ENCODE measurements at places on chromosomes 3 and 15.

GRCh38 chr15:46222826-46223225, 588.0 kb downstream of the SQOR start:
- no peak for DNase-seq

- no peak for DNase-seq
Measured at GRCh38 chr15:42011074-42011473, 9.8 kb downstream of the PLA2G4E start.

DNA sequence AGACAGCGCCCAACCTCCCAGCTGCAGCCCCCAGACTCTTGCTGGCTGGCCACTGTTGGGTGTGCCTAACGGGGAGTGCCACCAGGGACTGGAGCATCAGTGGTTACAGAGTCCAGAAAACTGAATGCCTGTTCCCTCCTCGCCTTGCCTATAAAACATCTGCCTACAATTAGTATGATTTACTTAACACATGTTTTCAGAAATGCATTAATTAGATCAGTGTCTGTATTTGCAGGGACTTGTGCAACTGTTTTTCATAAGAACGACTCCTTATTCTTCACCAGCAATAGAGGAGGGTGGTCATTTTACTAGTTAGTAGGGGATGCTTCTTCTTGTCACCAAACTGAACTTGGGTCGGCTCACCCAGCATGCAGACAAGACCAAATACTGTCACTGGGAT, 248.7 kb downstream of the GABRG3 start:
- no peak for DNase-seq

GRCh38 chr15:58980351-58980939, 7.0 kb upstream of the RNF111 start:
- DNase-seq: peak; percentile 56

GRCh38 chr3:107525644-107526305, 3.0 kb downstream of the BBX start:
- DNase-seq: no peak

GRCh38 chr3:42189001-42189460, 77.0 kb downstream of the CCK start:
- DNase-seq: no peak

DNA sequence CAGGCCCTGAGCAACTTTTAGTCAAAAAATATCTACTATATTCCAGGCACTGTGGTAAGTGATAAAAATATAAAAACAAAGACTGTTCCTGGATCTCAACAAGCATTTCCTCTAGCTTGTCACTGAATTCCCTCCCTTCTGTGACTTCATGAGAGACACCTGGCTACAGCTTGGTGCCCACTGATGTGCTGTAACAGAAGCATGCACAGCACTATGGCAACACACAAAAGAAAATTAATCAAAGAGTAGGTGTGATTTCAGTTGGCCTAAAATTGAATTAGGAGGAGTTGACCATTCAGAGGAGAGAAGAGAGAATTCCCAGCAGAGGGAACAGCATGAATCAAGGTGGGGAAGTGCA, 158.9 kb upstream of the LPP start:
- no peak for DNase-seq

DNA sequence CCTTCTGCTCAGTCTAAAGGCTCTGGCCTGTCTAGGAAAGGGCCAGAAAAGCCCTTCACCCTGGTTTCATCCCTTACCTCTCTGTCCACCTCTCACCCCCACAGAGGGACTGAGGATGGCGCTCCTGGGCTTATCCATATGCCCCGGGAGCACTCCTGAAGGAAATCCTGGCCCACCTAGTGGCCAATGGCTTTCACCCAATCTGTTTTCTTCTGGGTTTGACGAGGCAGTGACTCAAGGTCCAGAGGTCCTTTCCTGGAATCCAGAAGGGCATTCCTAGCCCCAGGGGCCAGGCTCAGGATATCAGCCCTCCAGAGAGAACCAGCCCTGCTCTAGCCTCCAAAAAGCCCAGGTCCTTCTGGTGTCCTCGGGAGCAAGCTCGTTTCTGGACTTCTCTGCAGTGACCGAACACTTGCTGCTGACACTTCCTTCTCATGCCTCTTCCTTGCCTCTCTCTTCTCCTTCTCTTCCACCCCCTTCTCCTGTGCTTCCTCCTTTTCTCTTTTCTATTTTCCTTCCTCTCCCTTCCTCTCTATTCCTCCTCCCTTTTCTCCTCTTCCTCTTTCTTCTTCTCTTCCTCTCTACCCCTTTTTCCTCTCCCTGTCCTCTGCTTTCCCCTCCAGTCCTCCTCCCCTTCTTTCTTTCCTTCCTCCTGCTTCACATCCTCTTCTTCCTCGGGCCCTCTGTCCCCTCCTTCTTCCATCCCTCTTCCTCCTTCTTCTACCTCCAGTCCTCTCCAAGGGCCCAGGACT, 59.6 kb downstream of the RHCG start:
- DNase-seq: no peak

DNA sequence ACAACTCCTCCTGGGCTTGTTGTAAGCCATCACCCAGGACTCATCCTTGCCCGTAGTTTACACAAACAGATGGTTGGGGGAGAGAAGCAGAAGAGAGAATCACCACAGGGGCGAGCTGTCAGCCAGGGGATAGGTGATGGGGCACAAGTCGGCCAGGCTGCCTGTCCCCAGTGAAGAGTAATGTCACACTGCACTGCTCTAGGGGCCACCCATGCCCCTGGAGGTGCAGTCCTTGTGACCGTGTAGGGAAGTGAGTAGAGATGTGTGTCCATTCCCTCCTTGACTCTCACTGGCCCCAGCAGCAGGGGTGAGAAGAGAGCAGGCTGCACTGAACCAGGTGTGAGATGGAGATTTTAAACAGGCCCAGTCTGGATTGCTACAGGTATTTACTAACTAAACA, 17.1 kb upstream of the PRSS50 start:
- DNase-seq: no peak

- no peak for DNase-seq
Measured at GRCh38 chr15:57665939-57666338, 40.6 kb upstream of the POLR2M start.

DNA sequence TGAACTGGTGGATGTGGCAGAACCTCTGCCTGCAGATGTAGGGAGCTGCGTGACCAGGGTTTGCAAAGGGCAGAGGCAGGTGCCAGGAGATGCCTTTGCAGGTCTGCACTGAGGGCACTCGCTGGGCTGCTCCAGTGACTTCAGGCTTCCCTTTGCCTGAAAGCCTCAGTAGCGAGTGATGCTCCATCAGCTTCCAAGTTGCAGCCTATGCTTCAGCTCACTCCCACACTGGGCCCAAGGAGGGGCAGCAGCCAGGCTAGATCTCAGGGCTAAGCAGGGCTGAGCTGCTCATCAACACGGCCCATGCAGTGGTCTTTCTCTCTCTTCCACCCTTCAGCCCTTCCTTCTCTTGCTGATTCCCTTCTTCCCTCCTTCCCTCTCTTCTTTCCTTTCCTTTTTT, 78.3 kb upstream of the RGMA start:
- DNase-seq: no peak

DNA sequence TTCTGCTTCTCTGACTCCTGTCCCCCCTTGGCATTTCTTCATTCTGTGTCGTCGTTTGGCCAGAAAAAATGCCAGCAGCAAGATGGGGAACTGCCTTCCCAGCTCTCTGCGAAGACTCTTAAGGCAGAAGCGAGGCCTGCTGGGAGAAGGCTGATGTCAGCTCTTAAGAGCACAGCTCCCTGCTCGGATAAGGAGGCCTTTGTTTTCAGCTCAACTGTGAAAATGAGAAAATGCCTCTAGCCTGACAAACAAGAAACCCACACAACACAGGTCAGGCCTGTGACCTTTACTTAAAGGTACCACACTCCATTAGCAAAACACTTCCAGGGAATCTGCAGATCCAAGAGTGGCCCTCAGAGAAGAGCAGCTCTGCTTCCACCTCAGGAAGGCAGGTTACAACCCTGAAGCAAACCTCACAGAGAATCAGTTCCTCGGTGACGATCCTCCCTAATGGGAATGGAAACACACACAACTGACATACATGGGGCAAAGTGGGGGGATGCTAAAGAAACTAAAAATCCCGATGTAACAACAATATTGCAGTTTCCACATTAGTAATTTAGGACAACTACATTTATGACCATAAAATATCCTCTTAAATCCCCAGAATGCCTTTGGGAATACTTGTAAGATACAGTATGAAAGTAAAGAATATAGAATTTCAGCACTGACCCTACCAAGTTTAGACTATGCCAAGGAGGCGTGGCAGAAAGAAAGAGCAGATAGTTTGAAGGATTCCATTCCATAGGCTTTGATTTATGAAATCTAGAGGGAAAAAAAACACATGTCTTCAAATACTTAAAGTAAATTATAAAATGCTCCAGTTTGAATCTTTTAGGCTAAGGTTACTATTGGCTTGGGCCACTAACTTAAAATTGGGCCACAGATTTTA, 52.1 kb downstream of the VGLL4 start:
- no peak for DNase-seq

DNA sequence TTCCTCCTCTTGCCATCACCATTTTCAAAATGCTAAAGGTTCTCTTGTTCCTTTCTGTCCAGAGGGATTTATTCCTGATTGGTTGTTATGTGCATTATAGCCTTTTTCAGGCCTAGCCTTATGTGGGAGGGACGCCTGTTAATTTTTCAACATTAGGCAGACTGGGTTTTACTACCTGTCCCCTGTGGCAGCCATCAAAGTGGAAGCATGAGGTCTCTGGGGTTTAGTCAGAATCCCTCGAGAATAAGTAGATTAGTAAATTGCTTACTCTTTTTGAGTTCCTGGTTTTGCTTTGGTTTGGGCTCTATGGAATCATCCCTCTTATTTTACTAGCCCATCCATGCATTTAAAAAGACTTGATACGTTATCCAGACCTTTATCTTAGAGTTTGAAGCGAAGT, 32.4 kb downstream of the PAK2 start:
- DNase-seq: no peak

GRCh38 chr15:70853318-70853972, 512 bp downstream of the LARP6 start:
- DNase-seq: no peak

- no peak for DNase-seq
Measured at GRCh38 chr3:11995120-11995519, 9.1 kb upstream of the SYN2 start.

GRCh38 chr3:78154521-78155186, 1114.8 kb downstream of the ROBO2 start:
- no peak for DNase-seq

DNA sequence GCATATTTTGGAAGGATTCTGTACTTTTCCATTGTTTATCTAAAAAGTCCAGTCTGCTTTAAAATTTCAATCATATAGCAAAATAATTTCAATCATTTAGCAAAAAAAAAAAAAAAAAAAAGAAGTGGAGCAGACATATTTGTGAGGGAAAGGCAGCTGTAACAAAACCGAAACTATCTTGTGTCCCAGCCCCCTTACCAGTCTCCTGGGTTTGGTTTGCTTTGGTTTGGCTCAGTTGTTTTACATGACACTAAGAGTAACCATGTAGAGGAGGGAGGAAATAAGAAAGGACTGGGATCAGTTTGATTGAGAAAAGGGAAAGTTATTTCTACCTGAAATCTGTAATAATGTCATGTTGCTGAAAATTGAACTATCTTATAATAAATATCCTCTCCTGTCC, 158.8 kb upstream of the GADL1 start:
- DNase-seq: no peak

DNA sequence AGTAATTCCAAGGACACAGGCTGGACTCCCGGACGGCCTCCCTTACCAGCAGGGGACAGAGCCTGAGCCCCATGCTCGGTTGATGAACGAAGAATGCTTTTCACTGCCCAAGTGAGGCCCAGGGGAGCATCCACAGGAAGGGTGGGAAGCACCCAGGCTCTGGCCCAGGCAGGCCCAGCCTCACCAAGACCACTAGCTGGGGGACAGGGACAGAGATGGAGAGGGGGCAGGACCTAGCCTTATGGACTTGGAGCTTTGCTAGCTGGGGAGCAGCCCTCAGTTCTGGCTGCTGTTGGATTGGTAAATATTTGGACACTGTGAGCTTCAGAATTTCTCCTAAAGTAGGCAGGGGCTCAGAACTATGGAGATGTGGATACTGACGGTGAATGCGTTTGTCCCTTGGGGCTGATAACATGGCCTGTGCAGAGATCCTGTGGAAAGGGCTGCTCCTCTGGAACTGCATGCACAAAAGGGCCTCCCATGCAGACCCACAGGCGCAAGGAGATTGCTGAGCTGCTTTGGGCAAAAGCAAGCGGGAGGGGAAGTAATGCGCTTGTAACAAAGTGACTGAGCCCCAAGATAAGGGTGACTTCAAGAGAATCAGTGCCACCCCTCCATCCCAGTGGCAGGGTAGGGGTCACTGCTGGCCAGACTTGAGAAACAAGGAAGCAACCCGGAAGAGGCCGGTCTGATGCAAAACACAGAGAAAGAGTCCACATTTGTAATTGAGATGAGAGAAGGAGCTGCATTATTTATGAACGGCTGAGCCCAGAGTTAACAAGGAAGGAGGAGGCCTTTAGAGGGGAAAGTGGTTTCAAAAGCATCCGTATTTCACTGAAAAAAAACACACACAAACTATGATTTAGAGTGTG, 70.1 kb upstream of the MEF2A start:
- no peak for DNase-seq

GRCh38 chr15:100353449-100353848, 11.7 kb upstream of the ADAMTS17 start:
- no peak for DNase-seq

- no peak for DNase-seq
Measured at GRCh38 chr3:47034868-47035489, 55.5 kb downstream of the NBEAL2 start.

- no peak for DNase-seq
Measured at GRCh38 chr15:64305261-64305660, 50.7 kb downstream of the CSNK1G1 start.

- DNase-seq: no peak
Measured at GRCh38 chr3:63067999-63068645, 192.9 kb upstream of the CADPS start.

- no peak for DNase-seq
Measured at GRCh38 chr3:192947421-192947820, 29.8 kb upstream of the MB21D2 start.

DNA sequence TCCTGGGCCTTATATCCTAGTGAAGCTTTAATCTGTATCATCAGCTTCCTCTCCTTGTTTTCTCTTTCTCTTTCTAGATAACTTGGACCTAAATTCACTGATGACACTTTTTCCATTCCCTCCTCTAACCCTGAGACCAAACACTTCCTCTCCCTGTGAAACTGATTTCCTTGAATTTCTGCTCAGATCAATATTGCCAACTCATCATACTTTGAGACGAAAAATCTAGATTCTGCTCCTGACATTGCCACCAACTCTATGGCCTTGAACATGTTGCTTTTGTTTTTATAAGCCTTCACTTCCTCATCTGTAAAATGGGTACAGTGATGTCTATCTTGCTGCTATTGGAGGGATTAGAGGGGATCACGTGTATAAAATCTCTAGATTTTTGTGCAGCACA, 42.7 kb upstream of the RASGRF1 start:
- DNase-seq: no peak

GRCh38 chr15:50881121-50882048, 27.1 kb upstream of the AP4E1 start:
- no peak for DNase-seq

GRCh38 chr3:42662037-42662812, 8.7 kb downstream of the ZBTB47 start:
- DNase-seq: no peak
